Endodermal cell (in vitro differentiated cells): ENCODE measurements at places on chromosomes 7 and 10.
A peak's percentile ranks its signal among the peaks of the same experiment; 100 is the strongest.

- H3K27me3 ChIP-seq = no peaks in the 10 kb centered on the region
- H3K4me1 ChIP-seq = peaks cover 4% of the 10 kb centered on the region
- no peak overlapping the region for H3K27ac ChIP-seq
- no peaks in the 10 kb centered on the region for H3K36me3 ChIP-seq
- no peak overlapping the region for H3K4me3 ChIP-seq
Observed at GRCh38 chr7:22277375-22277774, 79.6 kb downstream of the RAPGEF5 start.

DNA sequence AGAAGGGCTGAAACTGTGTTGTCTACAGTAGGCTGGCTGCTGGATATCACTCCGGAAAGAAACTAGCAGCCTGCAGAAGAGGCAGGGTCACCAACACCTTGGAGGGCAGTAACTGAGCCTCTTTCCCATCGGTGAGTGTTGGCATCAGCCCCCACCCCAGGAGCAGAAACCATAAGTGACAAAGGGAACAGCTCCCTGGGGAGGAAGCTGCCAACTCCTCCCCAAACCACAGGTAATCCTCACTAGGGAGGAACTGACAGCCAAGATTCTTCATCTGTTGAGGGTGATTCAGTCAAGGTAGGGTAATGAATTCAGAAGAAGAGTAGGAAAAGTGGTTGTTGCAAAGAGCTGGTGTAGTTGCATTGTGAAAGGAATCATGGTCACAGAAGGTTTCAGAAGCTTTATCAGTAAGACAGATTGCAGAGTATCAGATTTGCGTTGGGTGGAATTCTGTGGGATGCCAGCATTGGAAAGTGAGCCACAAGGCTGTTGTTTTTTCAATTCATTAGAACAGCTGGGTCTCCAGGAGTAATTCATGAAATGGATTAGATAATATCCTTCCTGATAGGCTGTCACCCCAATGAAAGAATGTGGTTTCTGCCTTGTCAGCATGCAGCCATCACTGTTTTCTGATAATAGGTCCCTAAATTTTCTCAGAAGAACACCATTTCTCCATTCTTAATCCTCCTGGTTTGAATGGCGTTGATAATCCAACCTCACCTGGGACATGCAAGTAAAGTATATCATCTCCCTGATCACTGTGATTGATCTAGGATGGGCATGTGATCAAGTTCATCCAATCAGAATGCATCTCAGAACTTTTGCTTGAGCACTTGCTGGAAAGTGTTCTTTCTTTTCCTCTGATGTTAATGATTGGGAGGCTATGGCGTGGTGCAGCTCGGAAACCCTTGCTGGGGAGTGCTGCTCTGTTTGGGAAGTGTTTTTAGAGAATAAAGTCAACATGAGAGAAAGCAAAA lies 75.0 kb upstream of the CTBP2 start:
- no peak overlapping the region for H3K27ac ChIP-seq
- H3K4me1 ChIP-seq = peaks cover 3% of the 10 kb centered on the region
- DNase-seq = peak; percentile 40
- no peak overlapping the region for H3K4me3 ChIP-seq
- no peaks in the 10 kb centered on the region for H3K36me3 ChIP-seq

DNA sequence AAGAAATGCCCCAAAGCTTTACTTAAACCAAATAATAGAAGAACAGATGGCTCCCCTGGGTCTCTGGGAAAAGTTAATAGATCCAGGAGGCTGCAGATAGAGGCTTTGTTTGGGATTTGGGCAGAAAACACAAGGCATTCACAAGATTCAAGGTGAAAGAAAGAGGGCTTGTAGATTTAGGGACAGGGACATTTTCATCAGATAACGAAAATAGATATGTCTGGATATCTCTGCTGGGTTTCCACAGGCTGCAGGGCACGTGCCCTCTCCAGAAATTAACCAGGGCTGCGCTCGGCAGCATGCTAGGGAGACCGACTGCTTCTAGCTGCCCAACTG lies 14.9 kb downstream of the CARD11 start:
- no peaks in the 10 kb centered on the region for H3K36me3 ChIP-seq
- no peak overlapping the region for H3K4me3 ChIP-seq
- H3K27me3 ChIP-seq = no peaks in the 10 kb centered on the region
- peaks cover 4% of the 10 kb centered on the region for H3K4me1 ChIP-seq

- H3K36me3 ChIP-seq = no peaks in the 10 kb centered on the region
- no peaks in the 10 kb centered on the region for H3K27me3 ChIP-seq
- no peak for DNase-seq
- H3K27ac ChIP-seq = no peak overlapping the region
- no peak overlapping the region for H3K4me3 ChIP-seq
- H3K4me1 ChIP-seq = no peaks in the 10 kb centered on the region
Observed at GRCh38 chr10:8349610-8350249, 295.2 kb downstream of the GATA3 start.

DNA sequence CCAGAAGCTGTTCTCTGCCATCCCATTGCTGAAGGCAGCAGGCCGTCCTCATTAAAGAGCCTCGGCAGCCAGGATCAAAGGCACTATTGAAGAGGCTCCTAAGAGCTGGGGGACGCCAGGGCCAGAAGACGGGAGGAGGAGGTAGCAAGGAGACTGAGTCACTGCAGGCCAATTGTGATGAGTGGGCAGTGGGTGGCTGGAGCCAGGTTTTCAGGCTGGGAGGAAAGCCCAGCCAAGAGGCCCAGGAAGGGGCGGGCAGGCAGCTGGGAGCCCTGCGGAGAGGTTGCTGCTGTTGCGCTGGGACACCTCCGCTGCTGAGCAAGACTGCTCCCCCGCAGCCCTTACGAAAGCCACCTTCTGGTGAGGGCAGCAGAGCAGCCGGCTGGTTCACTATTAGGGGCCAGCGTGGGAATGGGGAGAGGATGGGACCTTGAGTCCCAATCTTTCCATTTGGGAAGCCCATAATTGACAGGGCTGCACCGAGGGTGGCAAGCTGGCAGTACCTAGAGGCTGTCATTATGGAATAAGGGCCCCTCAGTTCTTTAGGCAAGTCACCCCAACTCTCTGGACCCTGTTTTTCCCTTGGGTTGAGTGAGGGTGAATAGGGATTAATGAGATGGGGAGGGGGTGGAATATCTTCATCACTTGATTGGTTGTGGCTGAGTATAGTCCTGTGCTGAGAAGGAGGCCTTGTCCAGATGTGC lies 48.4 kb downstream of the UNC5B start:
- H3K27ac ChIP-seq = peak overlapping the region; percentile 65
- peak; percentile 84 for DNase-seq
- H3K27me3 ChIP-seq = no peaks in the 10 kb centered on the region
- H3K4me3 ChIP-seq = no peak overlapping the region

GRCh38 chr7:139125657-139126056 lies 16.1 kb upstream of the ZC3HAV1 start:
- H3K27ac ChIP-seq = no peak overlapping the region
- H3K4me3 ChIP-seq = no peak overlapping the region
- no peaks in the 10 kb centered on the region for H3K27me3 ChIP-seq

GRCh38 chr10:46297406-46298204 lies 10.8 kb downstream of the ANTXRL start:
- DNase-seq = no peak
- no peak overlapping the region for H3K27ac ChIP-seq
- H3K4me3 ChIP-seq = no peak overlapping the region
- no peaks in the 10 kb centered on the region for H3K4me1 ChIP-seq

GRCh38 chr7:24905996-24906770 lies 73.8 kb downstream of the OSBPL3 start:
- H3K27me3 ChIP-seq = no peaks in the 10 kb centered on the region
- no peaks in the 10 kb centered on the region for H3K4me1 ChIP-seq
- H3K36me3 ChIP-seq = no peaks in the 10 kb centered on the region

DNA sequence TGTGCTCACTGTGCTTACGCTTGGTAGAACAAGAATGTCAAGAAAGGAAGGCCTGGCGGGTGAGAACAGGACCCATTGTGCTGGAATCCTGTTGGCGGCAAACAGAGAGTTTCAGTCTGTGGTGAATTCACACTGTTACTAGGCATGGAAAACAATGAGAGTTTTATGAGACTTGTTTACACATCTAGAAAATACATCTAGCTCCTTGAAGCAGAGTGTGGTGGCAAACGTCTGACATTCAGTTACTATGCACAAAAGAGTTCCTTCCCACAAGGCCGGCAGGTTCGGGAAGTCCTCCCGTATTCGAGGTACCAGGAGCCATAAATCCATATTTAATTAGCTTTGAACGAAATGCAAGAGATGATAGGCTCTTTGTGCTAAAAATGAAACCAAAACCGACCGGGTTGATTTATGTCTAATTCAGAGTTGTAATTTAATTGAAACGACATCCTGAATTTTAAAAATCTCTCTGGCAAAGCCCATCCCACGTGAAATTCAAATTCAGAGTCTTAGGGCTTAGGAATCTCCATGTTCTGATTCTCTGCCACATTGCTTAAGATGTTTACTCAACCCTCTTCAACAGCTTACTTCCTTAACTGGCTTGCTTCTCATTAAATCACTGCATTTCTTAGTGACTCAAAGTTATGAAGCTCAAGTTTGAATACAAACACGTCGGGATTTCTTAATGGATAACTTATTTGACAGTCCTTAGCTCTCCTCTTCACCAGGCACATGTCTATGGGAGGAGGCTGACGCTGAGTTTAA lies 299.9 kb upstream of the PITRM1 start:
- no peak for DNase-seq
- H3K27me3 ChIP-seq = no peaks in the 10 kb centered on the region
- H3K27ac ChIP-seq = peak overlapping the region; percentile 74
- no peak overlapping the region for H3K4me3 ChIP-seq

GRCh38 chr10:101838416-101838970 lies 5.1 kb downstream of the KCNIP2 start:
- H3K4me3 ChIP-seq = no peak overlapping the region
- H3K36me3 ChIP-seq = no peaks in the 10 kb centered on the region
- no peak overlapping the region for H3K27ac ChIP-seq
- no peak for DNase-seq
- no peaks in the 10 kb centered on the region for H3K4me1 ChIP-seq

GRCh38 chr10:93722550-93722949 lies 20.2 kb upstream of the FRA10AC1 start:
- H3K36me3 ChIP-seq = no peaks in the 10 kb centered on the region
- no peaks in the 10 kb centered on the region for H3K27me3 ChIP-seq
- H3K4me1 ChIP-seq = no peaks in the 10 kb centered on the region
- H3K4me3 ChIP-seq = no peak overlapping the region
- DNase-seq = no peak

GRCh38 chr10:89250865-89251408 lies 638 bp downstream of the LIPA start:
- H3K4me3 ChIP-seq = peak overlapping the region; percentile 88
- no peaks in the 10 kb centered on the region for H3K27me3 ChIP-seq
- no peak overlapping the region for H3K27ac ChIP-seq
- DNase-seq = no peak

DNA sequence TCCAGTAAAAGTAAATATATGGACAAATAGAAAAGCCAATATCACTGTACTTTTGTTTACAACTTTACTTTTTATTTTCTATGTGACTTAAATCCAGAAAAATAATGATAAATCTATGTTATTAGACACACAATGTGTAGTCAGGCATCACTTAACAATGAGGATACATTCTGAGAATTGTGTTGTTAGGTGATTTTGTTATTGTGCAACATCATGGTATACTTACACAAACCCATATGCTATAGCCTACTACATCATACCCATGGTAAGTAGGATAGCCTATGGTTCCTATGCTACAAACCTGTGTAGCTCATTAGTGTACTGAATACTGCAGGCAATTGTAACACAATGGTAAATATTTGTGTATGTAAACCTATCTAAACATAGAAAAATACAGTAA lies 781.7 kb upstream of the GHITM start:
- H3K27me3 ChIP-seq = no peaks in the 10 kb centered on the region
- H3K4me1 ChIP-seq = no peaks in the 10 kb centered on the region
- H3K4me3 ChIP-seq = no peak overlapping the region
- no peak overlapping the region for H3K27ac ChIP-seq
- no peak for DNase-seq
- no peaks in the 10 kb centered on the region for H3K36me3 ChIP-seq

DNA sequence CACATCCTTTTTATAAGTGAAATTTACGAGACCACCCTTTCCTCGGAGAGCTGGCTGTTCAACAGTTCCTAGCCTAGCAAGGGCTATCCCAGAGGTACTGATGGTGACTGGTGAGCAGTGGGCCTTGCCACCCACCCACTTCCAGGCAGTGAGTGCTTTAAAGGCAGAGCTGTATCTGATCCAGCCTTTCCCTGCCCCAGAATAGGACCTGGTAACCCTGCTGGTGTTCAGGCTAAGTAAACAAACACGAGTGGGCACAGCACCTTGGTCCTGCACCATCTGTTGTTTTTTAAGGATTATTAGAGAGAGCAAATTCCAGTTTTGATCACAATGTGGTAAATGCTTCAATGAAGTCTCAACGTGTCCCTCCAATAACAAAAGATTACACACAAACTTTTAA lies 75.7 kb downstream of the COBL start:
- no peak overlapping the region for H3K27ac ChIP-seq
- no peaks in the 10 kb centered on the region for H3K36me3 ChIP-seq
- no peak overlapping the region for H3K4me3 ChIP-seq
- H3K4me1 ChIP-seq = no peaks in the 10 kb centered on the region

- H3K4me1 ChIP-seq = no peaks in the 10 kb centered on the region
- no peaks in the 10 kb centered on the region for H3K27me3 ChIP-seq
- H3K27ac ChIP-seq = no peak overlapping the region
- DNase-seq = no peak
Observed at GRCh38 chr7:16211402-16211925, 209.9 kb downstream of the CRPPA start.

DNA sequence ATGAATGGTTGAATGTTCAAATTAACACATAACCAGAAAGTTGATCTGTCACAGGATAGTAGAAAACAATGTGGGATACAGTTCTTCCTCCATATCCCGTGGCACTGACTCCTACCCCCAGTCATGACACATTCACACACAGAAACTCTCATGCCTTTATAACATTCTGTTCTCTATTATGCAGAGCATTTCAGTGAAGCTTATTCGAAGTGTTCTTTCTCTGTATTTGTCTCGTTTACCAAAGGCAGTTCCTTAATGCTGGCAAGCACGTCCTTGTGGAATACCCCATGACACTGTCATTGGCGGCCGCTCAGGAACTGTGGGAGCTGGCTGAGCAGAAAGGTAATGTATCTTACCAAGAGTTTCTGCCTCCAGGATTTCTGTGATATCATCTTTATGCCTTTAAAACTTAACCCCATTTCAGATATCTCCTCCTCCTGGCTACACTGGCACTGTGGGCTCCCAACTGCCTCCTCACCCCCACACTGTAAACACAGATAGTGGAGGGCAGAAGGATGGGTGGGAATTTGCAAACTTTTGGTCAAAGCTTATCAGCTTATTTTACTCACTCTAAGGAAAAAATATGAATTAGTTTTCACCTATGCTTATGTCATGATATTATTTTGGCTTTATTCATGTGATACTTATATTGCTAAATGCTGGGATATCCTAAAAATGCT lies 34.1 kb downstream of the BLVRA start:
- no peak for DNase-seq
- H3K27ac ChIP-seq = no peak overlapping the region
- no peaks in the 10 kb centered on the region for H3K36me3 ChIP-seq

- H3K36me3 ChIP-seq = no peaks in the 10 kb centered on the region
- H3K4me1 ChIP-seq = no peaks in the 10 kb centered on the region
- no peak overlapping the region for H3K4me3 ChIP-seq
Observed at GRCh38 chr10:121324678-121325213, 273.5 kb downstream of the FGFR2 start.

GRCh38 chr7:155835446-155836215 lies 23.4 kb upstream of the SHH start:
- H3K27ac ChIP-seq = no peak overlapping the region
- H3K27me3 ChIP-seq = no peaks in the 10 kb centered on the region
- no peaks in the 10 kb centered on the region for H3K4me1 ChIP-seq
- DNase-seq = no peak
- H3K36me3 ChIP-seq = no peaks in the 10 kb centered on the region
- no peak overlapping the region for H3K4me3 ChIP-seq
